Activated naive CD8-positive, alpha-beta T cell treated with anti-CD3 and anti-CD28 coated beads, Interleukin-2, amount 50 U/mL, for 24 hours (primary cell): ENCODE measurements at places on chromosomes 7 and 10.
A peak's percentile ranks its signal among the peaks of the same experiment; 100 is the strongest.

DNA sequence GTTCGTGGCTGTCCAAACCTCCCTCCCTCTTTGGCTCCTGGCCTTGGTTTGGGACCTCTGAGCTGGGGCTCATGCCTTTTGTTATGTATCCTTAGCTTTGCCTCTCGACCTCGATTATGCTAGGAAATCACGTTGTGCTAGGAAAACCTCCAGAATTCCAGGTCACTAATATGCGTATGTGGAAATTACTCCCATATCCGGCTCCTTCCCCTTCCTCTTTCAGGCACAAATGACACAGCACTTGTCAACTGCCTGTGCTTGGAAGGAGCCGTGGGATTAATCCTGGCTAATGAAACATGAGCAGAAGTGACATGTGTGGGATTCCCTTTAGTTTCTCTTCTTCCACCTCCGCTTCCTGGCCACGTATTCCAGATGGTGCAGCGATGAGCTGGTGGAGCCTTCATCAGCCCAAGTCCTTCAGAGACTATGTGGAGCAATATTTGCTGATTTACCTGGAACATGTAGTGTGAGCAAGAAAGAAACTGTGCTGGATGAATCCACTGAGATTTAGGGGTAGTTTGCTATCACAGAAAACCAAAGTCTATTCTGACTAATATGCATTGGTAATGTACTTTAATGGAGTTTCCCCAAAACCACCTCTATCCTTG is 149.2 kb downstream of the REEP3 start:
- no peak overlapping the region for H3K27ac ChIP-seq
- no peaks in the 10 kb centered on the region for H3K27me3 ChIP-seq
- no peaks in the 10 kb centered on the region for H3K36me3 ChIP-seq

DNA sequence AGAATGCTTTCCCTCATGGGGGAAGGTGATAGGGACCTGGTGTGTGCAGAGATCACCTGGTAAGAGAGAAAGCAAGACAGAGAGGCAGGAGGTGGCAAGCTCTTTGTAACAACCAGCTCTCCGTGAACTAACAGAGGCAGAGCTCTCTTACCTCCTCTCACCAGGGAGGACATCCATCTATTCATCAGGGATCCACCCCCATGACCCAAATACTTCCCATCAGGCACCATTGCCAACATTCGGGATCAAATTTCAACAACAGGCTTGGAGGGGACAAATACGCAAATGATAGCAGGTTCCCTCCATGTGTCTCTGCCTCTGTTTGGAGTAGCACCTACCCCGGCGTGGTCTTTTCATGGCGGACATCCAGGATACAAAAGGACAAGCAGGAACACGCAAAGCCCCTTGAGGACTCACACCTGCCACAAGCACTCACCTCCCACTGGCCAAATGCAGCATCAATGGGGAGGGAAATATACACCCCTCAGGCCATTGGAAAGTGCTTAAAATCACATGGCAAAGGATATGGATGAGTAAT is 431.2 kb upstream of the AUTS2 start:
- no peak overlapping the region for H3K27ac ChIP-seq
- DNase-seq = no peak
- H3K4me3 ChIP-seq = no peak overlapping the region
- H3K36me3 ChIP-seq = no peaks in the 10 kb centered on the region
- H3K4me1 ChIP-seq = no peaks in the 10 kb centered on the region

- peak overlapping the region; percentile 89 for H3K27ac ChIP-seq
- peaks cover 3% of the 10 kb centered on the region for H3K36me3 ChIP-seq
- H3K4me3 ChIP-seq = peak overlapping the region; percentile 77
- H3K4me1 ChIP-seq = peaks cover 59% of the 10 kb centered on the region
- no peak for DNase-seq
- H3K27me3 ChIP-seq = peaks cover 4% of the 10 kb centered on the region
These were observed 82.2 kb downstream of the GATA3 start for GRCh38 chr10:8136736-8137135.

DNA sequence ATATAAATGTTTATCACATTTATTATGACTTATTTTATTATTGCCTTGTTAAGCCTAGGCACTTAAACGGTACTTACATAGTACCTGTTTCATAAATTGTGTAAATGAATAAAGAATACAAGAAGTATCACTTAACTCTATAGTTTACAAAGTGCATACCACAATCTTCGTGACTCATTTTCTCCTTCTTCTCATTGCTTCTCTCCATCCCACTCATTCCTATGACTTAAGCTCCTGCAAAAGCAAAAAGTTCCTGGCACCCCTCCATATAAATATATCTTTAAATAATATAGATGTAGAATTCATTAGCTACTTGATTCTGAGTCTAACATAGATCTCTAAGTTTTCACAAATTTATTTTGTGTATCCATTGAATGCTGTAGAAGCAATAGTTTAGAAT is 1382.0 kb upstream of the CELF2 start:
- H3K4me3 ChIP-seq = no peak overlapping the region
- H3K27ac ChIP-seq = no peak overlapping the region
- no peaks in the 10 kb centered on the region for H3K4me1 ChIP-seq
- DNase-seq = no peak

- peak within 1 kb of the TSS; percentile 89 for H3K27ac ChIP-seq
- H3K4me1 ChIP-seq = peaks cover 44% of the 10 kb centered on the region
- DNase-seq = peak; percentile 61
- H3K27me3 ChIP-seq = peaks cover 2% of the 10 kb centered on the region
These were observed at the start of gene JAZF1 for GRCh38 chr7:28180364-28181147. TSS of gene JAZF1 (minus strand) at chr7:28180795.

DNA sequence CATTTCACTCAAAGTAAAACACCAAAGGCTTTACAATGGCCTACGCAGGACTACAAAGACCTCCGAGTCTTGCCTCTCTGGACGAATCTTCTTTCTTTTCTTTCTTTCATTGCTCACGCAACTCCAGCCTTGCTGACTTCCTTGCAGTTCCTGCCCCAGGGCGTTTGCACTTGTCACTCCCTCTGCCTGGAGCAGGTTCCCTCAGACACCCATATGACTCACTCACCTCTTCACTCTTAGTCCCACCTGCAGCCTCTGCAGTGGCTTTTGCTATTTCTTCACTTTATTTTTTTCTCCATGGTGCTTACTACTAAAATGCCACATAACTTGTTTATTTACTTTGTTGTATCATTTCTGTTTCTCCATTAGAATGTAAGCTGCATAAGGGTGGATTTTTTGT is 33.1 kb downstream of the GHRHR start:
- H3K4me1 ChIP-seq = no peaks in the 10 kb centered on the region
- H3K36me3 ChIP-seq = no peaks in the 10 kb centered on the region
- DNase-seq = no peak
- peaks cover 4% of the 10 kb centered on the region for H3K27me3 ChIP-seq
- H3K27ac ChIP-seq = no peak overlapping the region
- H3K4me3 ChIP-seq = no peak overlapping the region

DNA sequence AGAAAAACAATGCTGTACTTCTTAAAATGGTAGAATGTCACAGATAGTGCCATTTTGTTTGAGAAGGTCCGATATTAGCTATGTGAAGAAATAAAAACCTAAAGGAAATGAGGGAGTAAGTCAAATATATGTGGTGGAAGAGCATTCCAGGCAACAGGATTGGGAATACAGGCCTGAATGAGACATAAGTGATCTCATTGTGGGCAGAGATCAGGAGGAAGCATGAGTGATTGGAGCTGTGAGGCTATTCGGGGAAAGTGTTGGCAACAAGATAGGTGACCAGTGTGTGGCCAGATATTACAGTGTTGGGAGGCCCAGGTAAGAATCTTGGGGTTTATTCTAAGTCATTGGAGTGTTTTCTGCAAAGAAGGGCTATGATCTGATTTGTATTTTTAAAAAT is 41.3 kb upstream of the AGMO start:
- no peak overlapping the region for H3K4me3 ChIP-seq
- no peaks in the 10 kb centered on the region for H3K4me1 ChIP-seq
- DNase-seq = no peak
- H3K36me3 ChIP-seq = no peaks in the 10 kb centered on the region
- H3K27me3 ChIP-seq = no peaks in the 10 kb centered on the region

GRCh38 chr7:135800560-135800959 is 51.9 kb upstream of the FAM180A start:
- H3K4me3 ChIP-seq = no peak overlapping the region
- H3K27ac ChIP-seq = no peak overlapping the region
- no peak for DNase-seq
- H3K27me3 ChIP-seq = peaks cover 14% of the 10 kb centered on the region

DNA sequence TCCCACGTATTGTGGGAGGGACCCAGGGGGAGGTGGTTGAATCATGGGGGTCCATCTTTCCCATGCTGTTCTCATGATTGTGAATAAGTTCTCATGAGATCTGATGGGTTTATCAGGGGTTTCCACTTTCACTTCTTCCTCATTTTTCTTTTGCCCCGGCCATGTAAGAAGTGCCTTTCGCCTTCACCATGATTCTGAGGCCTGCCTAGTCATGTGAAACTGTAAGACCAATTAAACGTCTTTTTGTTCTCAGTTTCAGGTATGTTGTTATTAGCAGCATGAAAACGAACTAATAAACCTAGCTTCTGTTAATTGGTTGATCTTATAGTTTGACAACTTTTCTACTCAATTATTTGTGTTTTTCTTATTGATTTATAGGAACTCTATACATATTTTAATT is 206.3 kb downstream of the NXPH1 start:
- H3K36me3 ChIP-seq = no peaks in the 10 kb centered on the region
- no peaks in the 10 kb centered on the region for H3K4me1 ChIP-seq
- no peak overlapping the region for H3K27ac ChIP-seq
- no peak for DNase-seq
- no peak overlapping the region for H3K4me3 ChIP-seq
- H3K27me3 ChIP-seq = no peaks in the 10 kb centered on the region

GRCh38 chr7:3688071-3688470 is 387.0 kb downstream of the SDK1 start:
- H3K27me3 ChIP-seq = no peaks in the 10 kb centered on the region
- no peaks in the 10 kb centered on the region for H3K4me1 ChIP-seq
- no peak overlapping the region for H3K4me3 ChIP-seq
- no peaks in the 10 kb centered on the region for H3K36me3 ChIP-seq
- DNase-seq = no peak

- H3K4me3 ChIP-seq = no peak overlapping the region
- H3K4me1 ChIP-seq = peaks cover 46% of the 10 kb centered on the region
- DNase-seq = no peak
These were observed 13.9 kb downstream of the ADK start for GRCh38 chr10:74164716-74165529.

DNA sequence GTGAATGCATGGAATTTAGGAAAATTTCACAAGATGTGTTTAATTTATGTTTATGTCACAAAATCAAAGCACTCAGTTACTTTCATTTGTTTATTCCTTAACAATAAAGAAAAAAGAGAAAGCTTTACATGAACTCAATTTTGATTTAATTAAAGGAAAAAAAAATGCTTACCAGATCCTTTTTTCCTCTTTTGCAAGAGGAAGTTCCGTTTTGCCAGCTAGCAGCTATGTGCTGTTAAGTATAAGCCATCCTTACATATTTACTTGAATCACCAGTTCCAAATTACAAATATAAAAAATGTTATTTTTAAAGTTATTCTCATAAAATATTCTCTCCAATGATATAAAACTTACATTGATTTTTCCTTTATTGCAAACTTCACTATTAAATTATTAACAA is 12.7 kb downstream of the MRC1 start:
- no peak overlapping the region for H3K27ac ChIP-seq
- peaks cover 4% of the 10 kb centered on the region for H3K27me3 ChIP-seq
- H3K4me3 ChIP-seq = no peak overlapping the region
- no peaks in the 10 kb centered on the region for H3K4me1 ChIP-seq
- H3K36me3 ChIP-seq = no peaks in the 10 kb centered on the region
- no peak for DNase-seq

DNA sequence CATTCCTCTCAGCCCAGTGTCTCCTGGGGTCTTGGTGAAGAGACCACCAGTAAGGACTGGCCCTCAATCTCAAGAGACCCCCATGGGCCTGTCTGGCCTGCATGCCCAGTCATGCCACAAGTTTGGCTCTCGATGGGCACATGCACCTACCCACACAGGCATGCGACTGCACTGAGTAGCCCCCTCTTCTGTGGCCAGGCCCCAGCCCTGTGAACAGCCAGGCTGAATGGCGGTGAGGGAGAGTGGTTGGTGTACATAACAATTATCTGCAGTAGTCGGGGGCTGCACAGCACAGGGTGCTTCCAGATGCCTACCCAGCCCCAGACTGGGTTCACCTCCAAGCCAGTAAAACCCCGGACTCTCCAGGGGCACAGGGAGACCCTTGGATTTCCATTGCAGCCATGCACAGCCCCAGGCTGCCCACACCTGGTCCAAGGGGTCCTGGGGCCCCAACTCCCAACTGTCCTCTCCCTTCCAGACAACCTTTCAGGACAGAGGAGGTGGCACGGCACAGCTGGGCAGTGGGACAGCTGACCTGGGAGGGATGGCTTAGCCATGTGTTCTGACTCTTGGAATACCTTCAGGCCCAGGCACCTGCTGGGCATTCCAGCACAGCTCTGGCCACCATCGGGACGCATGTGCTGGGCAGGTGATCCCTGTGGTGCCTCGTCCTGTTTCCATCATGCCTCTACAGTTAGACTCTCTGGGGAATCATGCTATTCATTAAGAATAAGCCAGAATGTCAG is 21.0 kb upstream of the CSGALNACT2 start:
- no peak overlapping the region for H3K4me3 ChIP-seq
- no peaks in the 10 kb centered on the region for H3K36me3 ChIP-seq
- H3K27ac ChIP-seq = no peak overlapping the region
- no peaks in the 10 kb centered on the region for H3K27me3 ChIP-seq

- no peaks in the 10 kb centered on the region for H3K4me1 ChIP-seq
- H3K4me3 ChIP-seq = no peak overlapping the region
- DNase-seq = no peak
These were observed 573.9 kb downstream of the TCERG1L start for GRCh38 chr10:130737621-130738020.

GRCh38 chr7:80444811-80445210 is 67.1 kb downstream of the GNAT3 start:
- H3K4me3 ChIP-seq = no peak overlapping the region
- H3K27ac ChIP-seq = no peak overlapping the region
- no peaks in the 10 kb centered on the region for H3K36me3 ChIP-seq
- no peaks in the 10 kb centered on the region for H3K4me1 ChIP-seq
- H3K27me3 ChIP-seq = no peaks in the 10 kb centered on the region

GRCh38 chr7:43387932-43388331 is 195.0 kb upstream of the STK17A start:
- H3K4me3 ChIP-seq = no peak overlapping the region
- peaks cover 12% of the 10 kb centered on the region for H3K4me1 ChIP-seq
- DNase-seq = no peak
- H3K27ac ChIP-seq = no peak overlapping the region
- H3K36me3 ChIP-seq = no peaks in the 10 kb centered on the region
- H3K27me3 ChIP-seq = peaks cover 9% of the 10 kb centered on the region
